Esophagus muscularis mucosa (tissue), 4 donors: ENCODE measurements at places on chromosomes 6 and 20.

- DNase-seq, result no peak
Measured at GRCh38 chr6:20279051-20279450, 66.8 kb upstream of the MBOAT1 start.

DNA sequence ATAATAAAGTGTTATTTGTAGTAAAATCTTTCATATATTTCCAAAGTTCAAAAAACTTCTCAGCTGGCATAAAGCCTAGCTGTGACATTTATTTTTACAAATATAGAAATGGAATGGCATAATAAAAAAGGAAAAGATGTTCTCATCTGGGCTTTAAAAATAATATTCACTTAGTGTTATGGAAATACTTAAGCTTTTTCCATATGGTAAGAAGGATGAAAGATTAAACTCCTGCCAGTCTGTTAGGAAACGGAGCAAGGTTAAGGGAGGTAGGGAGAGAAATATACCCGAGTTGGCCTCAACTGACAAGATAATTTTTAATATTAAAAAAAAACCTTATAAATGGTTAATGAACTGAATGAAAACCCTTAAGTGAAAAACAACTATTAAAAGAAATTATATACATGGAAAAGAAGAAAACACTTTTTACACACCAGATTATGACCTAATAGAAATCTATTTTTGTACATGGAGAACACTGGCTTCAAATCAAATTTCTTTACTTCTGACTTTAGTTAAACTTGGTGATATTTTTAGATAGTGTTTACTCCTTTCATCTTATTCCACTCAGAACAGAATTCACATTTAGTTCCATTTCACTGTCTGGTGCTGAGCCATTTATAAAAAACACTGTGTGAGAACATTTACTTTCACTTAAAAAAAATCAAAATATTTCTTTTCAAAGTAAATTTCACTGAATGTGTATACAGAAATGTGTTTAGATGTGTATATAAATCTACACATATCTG, 137.0 kb downstream of the DST start:
- no peak for DNase-seq

DNA sequence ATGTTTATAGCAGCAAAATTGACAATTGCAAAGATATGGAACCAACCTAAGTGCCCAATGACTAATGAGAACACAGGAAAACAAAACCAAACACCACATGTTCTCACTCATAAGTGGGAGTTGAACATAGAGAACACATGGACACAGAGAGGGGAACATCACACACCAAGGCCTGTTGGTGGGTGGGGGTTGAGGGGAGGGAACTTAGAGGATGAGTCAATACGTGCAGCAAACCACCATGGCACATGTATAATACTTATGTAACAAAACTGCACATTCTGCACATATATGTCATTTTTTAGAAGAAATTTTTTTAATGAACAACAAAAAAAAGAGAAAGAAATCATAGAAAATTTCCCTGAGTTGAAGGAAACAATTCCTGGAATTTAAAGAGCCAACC, 3.9 kb downstream of the EPM2A start:
- DNase-seq, result no peak

GRCh38 chr6:95094751-95095663, 482.3 kb upstream of the MANEA start:
- no peak for DNase-seq

DNA sequence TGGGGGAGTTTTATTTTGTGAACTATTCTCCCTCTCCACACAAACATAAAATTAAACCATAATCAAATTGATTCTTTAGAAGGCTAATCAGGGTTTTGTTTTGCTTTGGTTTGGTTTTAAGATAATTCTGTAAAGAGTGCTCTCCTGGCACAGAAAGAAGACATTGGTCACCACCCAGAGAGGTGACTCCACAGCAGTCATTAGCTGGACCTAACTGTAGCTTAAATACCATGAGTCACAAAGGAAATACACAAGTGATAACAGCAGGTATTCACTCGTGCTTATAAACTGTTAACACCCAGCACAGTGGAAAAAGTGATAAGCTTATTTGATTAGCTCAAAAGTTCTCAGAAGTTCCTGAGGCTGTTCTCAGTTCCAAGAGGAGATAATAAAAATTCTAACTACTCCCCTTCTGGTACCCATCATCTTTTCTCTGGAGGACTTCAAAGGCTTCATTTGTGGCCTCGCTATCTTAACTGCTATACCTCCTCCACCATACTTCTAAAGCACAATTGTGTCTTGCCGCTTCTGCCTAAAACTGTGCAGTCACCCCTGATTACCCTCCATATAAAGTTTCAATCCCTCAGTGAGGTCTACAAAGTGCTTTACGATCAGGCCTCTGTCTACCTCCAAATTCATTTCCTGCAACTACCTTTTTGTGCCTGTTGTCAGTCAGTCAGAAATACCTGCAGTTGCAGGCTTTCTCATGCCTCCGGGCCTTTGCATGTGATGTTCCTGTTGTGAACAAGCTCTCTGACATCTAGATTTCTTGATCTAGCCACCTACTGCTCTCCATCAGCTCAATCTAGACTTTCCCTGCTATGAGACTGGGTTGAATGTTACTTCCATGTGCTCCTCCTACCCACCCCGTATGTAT, 201.1 kb downstream of the SAMD5 start:
- no peak for DNase-seq

DNA sequence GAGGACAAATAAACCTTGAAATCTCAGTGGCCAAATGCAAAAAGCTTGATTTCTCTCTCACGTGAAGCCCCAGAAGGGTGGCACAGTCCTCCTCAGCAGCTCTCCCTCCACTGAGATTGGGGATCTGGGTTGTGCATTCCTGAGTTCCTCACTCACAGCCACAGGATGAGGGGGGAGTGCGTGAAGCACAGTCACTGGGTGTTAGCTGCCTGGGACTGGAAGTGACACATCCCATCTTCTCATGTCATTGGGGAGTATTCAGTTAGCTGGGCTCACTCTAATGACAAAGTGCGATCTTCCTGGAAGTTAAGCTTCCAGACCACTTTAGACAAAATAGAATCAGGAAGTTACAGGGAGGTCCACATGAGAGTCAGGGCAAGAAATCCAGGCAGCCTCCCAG, 192.2 kb upstream of the LRFN2 start:
- DNase-seq, result no peak

DNA sequence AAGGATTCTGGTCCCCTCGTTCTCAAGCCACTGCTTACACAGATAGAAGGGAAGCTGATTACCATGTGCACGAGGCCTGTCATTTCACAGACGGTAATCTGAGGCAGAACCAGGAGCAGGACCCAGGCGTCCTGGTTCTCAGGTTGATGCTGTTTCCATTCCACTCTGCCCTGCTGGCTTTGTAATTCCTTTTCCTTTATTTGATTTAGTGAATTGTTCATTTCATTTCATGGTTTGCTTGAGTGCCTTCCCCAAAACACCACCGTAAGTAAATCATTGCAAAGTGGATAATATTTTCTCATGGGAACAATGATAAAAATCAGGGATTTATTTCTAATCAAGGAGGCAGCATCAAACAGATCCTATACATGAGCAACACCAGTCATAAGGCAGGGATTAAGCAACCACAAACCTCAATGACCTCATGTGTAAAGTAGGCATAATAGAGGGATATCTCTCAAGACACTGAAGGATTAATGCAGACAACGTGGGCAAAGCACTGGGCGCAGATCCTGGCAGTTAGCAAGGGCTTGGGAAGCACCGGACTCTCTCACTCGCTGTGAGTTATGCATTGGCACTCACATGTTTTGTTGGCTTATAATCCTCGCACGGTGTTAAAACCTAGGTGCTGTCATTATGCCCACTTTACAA, 229.5 kb upstream of the FOXQ1 start:
- no peak for DNase-seq

DNA sequence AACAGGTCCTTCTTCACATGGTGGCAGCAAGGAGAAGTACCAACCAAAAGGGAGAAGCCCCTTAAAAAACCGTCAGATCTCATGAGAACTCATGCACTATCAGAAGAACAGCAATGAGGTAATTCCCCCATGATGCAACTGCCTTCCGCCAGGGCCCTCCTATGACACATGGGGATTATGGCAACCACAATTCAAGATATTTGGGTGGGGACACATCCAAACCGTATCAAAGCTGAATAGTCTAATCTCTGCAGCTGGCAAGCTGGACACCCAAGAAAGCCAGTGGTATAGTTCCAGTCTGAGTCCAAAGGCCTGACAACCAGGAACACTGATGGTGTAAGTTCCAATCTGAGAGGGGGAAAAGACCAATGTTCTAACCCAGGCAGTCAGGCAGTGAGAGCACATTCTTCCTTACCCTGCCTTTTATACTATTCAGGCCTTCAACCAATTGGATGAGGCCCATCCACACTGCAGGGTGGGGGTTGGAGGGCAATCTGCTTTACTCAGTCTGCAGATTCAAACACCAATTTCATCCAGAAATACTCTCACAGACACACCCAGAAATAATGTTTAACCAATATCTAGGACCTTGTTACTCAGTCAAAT, 17.9 kb upstream of the CNKSR3 start:
- no peak for DNase-seq

DNA sequence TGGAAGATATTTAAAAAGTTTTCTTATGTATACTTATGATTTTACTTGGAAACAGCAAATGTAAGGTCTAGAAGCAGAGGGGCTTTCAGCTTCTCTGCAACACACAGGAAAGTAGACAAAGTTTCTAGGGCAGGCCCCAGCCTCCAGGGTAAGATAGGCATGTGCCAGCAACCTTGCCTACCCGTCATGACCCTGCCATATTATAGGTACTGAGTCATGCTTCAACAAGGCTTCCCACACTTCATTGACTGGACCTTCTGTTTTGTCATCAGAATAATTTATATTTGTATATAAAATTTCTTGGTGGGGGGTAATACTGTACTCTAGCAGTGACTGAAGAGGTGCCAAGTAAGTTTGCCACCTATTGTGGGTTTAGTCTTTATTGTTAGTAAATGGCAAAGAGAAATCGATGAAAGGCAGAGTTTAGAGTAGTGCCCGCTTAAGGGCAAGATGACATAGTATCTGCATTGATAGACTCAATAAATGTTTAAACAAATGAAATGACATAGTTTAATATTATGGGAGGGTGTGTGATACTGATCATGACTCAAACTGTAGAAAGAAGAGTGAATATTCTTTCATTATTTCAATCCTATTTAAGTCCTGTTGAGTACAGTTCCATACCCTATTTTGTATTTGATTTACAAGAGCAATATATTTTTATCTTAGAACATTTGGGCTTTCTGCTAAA, 95.6 kb downstream of the JARID2 start:
- no peak for DNase-seq

DNA sequence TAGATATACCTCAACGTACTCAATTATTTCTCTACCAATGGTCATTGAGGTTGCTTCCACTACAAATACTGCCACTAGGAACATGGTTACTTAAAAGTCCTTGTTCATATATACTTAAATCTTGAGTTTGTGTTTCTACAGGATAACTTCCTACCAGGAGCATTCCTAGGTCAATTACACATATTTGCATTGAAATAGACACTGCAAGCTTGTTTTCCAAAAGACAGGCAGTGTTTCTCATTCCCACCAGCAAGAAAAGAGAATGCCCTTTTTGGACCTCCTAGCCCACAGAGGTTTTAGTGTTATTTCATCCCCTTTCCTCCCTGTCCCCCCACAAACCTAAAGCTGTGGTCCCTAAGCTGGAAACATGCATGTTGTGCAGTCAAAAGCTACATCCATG, 177.3 kb downstream of the ID4 start:
- no peak for DNase-seq

- DNase-seq, result no peak
Measured at GRCh38 chr6:129895692-129896091, 34.6 kb upstream of the TMEM244 start.

DNA sequence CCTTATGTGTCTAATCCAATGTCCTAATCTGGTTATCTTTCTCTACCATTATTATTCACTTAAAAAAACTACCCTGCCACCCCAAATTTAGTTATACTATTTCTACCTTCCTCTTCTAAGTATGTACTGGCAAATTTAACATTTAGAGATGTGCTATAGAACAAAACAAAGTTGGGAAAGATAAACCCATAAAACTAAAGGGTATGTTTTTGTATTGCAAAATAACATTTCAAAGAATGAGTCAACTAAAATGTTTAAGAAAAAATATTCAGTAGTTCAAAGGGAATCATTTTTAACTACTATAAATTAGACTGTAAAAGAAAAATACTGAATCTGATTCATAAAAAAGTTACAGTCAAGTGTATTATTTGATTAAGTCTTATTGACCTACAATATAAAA, 103.0 kb downstream of the LMBRD1 start:
- no peak for DNase-seq

DNA sequence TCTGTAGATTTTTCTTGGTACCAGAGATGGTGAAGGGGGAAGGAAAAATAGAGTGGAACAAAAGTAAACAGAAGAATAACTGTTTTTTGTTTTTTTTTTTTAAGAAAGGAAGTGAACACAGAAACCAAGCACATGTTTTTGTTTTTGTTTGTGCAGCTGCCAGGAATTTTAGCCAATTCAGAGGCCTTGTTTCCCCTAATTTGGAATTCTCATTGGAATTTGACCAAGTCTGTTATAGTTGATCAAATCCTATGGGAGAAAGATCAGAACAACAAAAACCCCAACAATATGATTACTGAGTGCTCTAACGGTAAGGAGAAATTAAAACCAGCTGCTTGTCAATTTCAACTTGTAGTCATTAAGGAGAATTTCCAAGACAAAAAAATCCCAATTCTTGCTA, 18.2 kb upstream of the IL22RA2 start:
- no peak for DNase-seq

DNA sequence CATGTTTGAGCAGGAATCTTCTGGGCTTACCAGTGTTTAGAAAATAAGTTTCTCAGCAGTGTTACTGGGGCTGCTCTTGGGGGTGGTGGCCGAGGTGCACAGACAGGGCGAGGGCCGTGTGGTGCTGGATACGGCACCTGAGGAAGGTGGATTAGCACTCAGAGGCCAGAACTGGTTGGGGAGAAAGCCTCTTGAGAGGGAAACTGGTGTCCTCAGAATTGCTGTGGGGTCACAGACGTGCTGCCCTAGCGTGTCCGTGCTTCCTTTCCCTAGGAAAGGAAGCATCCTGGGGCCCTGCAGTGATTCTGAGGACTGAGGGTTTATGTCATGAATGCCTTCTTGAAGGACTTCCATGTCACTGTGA, 32.1 kb upstream of the SLC22A1 start:
- no peak for DNase-seq

- DNase-seq, result peak; percentile 53
Measured at GRCh38 chr6:17492350-17492749, 99.0 kb downstream of the CAP2 start.

GRCh38 chr6:162063666-162064065, 663.9 kb downstream of the PRKN start:
- DNase-seq, result no peak

- no peak for DNase-seq
Measured at GRCh38 chr20:58145506-58146080, 82.9 kb downstream of the ANKRD60 start.

- no peak for DNase-seq
Measured at GRCh38 chr6:23034926-23035325, 465.6 kb downstream of the HDGFL1 start.

GRCh38 chr6:101597693-101598092, 204.2 kb downstream of the GRIK2 start:
- no peak for DNase-seq

DNA sequence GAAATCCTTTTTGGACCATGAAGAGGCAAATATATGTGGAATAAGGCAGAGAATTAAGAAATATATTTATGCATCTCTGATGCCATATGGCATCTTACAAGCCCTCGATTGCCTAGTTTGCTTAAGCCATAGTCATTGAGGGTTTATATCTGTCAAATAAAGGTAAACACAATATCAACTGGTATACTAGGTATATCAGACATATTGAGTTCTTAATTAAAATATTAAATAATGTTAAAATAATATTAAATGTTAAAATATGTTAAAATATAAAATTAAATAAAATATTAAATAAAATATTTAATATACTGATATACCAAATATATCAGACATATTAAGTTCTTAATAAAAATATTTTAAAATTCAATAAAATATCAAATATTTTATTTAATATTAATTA, 567.4 kb upstream of the PTCHD4 start:
- no peak for DNase-seq
